ENCODE measurements at places on chromosomes 5 and 9. TPM values are rescaled to one million over a fixed set of nuclear protein-coding genes. Genes with fewer than 3 reads are reported as not detected.

DNA sequence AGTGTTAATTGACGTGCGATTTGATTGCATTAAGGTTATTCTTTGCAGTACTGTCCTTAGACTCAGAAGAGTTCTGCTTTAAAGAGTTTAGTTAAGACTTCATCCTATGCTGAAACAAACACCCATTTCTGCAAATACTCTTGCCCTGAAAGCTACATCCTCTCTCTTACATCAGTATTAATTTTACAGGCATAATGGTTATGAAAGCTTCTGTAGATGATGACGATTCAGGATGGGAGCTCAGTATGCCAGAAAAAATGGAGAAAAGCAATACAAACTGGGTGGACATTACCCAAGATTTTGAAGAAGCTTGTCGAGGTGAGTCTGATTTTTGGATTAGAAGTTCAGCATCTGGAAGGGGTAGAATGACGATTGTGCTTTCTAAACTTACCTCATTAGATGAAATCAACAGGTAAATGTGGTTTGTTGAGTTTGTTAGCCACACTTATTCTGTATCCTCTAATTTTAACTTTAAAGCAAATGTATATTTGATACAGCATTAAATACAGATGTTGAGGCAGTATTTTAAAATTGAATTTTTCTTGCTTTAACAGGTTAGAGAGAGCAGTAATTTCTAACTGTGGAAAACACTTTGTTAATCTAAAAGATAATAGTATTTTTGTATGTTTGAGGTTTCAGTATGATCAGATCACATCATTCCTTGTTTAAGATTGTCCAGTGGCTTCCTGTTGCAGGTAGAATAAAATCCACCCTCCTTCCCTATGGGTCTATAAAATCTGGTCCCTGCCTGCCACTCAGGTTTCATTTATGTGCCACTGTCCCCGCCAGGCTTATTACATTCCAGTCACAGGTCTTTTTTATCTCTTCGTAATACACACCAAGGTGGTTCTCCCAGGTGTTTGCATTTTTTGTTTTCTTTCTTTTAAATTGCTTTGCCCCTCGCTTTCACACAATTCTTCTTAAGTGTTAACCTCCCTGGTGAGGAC lies 1.3 kb downstream of the NAA35 start:
- peak overlapping the region; percentile 97 for H3K4me3 ChIP-seq
- H3K27me3 ChIP-seq, result no peaks in the 10 kb centered on the region
- no peaks in the 10 kb centered on the region for H3K4me1 ChIP-seq
- H3K27ac ChIP-seq, result peak overlapping the region; percentile 80
- peaks cover 16% of the 10 kb centered on the region for H3K36me3 ChIP-seq

Gene SLC36A2
- not detected for total RNA-seq

DNA sequence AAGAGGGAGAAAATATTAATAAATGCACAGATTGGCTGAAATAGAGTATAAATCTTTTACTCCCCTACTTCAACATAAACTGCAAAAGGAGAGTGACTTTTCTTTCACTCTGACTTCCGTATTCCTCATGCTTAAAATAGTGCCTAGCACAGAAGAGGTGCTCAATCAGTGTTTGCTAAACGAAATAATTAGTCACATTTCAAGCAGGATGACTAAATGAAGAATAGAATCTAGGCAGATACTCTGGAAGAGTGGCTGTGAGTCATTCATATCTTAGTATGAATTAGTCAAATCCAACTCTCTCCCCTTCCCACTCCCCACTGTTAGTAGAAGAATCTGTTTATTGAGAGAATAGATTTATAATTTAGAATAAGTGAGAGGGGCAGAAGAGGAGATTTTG lies 4.8 kb downstream of the CD274 start:
- no peak overlapping the region for H3K4me3 ChIP-seq
- H3K27me3 ChIP-seq, result no peaks in the 10 kb centered on the region
- H3K4me1 ChIP-seq, result no peaks in the 10 kb centered on the region
- no peak for DNase-seq
- H3K27ac ChIP-seq, result no peak overlapping the region

Gene TMOD1
- total RNA-seq, result 9.8 TPM

DNA sequence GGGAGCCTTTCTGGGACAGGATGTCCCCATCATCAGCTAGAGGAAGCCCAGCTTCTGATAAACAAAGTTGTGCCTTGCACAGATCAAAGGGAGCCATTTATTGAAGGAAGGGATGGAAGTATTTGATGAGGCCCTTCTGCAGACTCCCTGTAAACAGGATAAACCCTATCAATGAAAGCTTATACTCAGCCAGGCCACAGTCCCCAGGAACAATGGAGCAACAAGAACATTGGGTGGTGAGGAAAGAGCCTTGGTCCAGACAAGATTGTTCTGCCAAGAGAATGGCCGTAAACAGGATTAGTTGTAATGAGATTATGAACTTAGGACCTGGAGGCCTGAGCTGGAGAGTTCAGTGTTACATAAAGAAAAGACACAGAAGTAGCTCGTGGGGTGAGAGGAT lies 40.5 kb upstream of the LIFR start:
- no peaks in the 10 kb centered on the region for H3K4me1 ChIP-seq
- no peak overlapping the region for H3K4me3 ChIP-seq
- no peak for DNase-seq
- H3K36me3 ChIP-seq, result no peaks in the 10 kb centered on the region
- H3K27ac ChIP-seq, result no peak overlapping the region

DNA sequence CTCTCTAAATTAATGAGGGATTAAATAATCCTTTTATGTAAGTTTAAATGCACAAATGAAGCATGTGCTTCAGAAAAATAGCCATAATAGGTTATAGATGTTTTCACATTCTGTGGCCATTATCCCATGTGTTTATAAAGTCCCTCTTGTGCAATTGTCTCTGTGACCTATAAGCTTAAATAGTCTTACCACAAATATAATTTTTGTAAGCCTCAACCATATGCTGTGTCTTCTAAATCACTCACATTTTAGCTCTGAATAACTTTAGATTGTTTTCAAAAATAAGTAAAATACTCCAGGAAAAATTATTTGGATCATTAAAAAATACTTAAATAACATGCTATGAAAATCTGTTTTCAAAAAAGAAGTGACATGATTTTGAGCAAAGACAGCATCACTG lies 1894.7 kb downstream of the MAT2B start:
- H3K36me3 ChIP-seq, result no peaks in the 10 kb centered on the region
- H3K4me3 ChIP-seq, result no peak overlapping the region
- DNase-seq, result no peak
- no peaks in the 10 kb centered on the region for H3K27me3 ChIP-seq
- no peak overlapping the region for H3K27ac ChIP-seq

Gene TAS2R1
- not detected for total RNA-seq

GRCh38 chr5:151168602-151169344 lies 11.2 kb upstream of the ANXA6 start:
- H3K4me3 ChIP-seq, result no peak overlapping the region
- peaks cover 5% of the 10 kb centered on the region for H3K4me1 ChIP-seq
- no peak for DNase-seq
- H3K27me3 ChIP-seq, result no peaks in the 10 kb centered on the region
- H3K27ac ChIP-seq, result no peak overlapping the region
- no peaks in the 10 kb centered on the region for H3K36me3 ChIP-seq

Gene ERCC6L2
- total RNA-seq, result 11.5 TPM

- no peaks in the 10 kb centered on the region for H3K36me3 ChIP-seq
- no peak overlapping the region for H3K27ac ChIP-seq
- no peak overlapping the region for H3K4me3 ChIP-seq
- no peak for DNase-seq
Measured at GRCh38 chr9:115386963-115387770, 269.2 kb upstream of the TNC start.

GRCh38 chr5:8912106-8912505 lies 633.8 kb downstream of the SEMA5A start:
- H3K4me3 ChIP-seq, result no peak overlapping the region
- no peak overlapping the region for H3K27ac ChIP-seq
- DNase-seq, result no peak
- H3K4me1 ChIP-seq, result no peaks in the 10 kb centered on the region
- H3K36me3 ChIP-seq, result no peaks in the 10 kb centered on the region

GRCh38 chr5:151683986-151684588 lies 2.6 kb downstream of the SPARC start:
- DNase-seq, result no peak
- no peaks in the 10 kb centered on the region for H3K4me1 ChIP-seq
- peak overlapping the region; percentile 46 for H3K4me3 ChIP-seq
- no peaks in the 10 kb centered on the region for H3K36me3 ChIP-seq
- no peaks in the 10 kb centered on the region for H3K27me3 ChIP-seq

GRCh38 chr9:124347206-124347967 lies 67.9 kb downstream of the PSMB7 start:
- no peaks in the 10 kb centered on the region for H3K4me1 ChIP-seq
- DNase-seq, result no peak
- no peaks in the 10 kb centered on the region for H3K27me3 ChIP-seq
- H3K27ac ChIP-seq, result no peak overlapping the region
- H3K4me3 ChIP-seq, result no peak overlapping the region
- H3K36me3 ChIP-seq, result no peaks in the 10 kb centered on the region

- no peak for DNase-seq
- no peaks in the 10 kb centered on the region for H3K27me3 ChIP-seq
- H3K4me3 ChIP-seq, result no peak overlapping the region
- no peaks in the 10 kb centered on the region for H3K4me1 ChIP-seq
Measured at GRCh38 chr9:110512817-110513216, 66.7 kb downstream of the SVEP1 start.

DNA sequence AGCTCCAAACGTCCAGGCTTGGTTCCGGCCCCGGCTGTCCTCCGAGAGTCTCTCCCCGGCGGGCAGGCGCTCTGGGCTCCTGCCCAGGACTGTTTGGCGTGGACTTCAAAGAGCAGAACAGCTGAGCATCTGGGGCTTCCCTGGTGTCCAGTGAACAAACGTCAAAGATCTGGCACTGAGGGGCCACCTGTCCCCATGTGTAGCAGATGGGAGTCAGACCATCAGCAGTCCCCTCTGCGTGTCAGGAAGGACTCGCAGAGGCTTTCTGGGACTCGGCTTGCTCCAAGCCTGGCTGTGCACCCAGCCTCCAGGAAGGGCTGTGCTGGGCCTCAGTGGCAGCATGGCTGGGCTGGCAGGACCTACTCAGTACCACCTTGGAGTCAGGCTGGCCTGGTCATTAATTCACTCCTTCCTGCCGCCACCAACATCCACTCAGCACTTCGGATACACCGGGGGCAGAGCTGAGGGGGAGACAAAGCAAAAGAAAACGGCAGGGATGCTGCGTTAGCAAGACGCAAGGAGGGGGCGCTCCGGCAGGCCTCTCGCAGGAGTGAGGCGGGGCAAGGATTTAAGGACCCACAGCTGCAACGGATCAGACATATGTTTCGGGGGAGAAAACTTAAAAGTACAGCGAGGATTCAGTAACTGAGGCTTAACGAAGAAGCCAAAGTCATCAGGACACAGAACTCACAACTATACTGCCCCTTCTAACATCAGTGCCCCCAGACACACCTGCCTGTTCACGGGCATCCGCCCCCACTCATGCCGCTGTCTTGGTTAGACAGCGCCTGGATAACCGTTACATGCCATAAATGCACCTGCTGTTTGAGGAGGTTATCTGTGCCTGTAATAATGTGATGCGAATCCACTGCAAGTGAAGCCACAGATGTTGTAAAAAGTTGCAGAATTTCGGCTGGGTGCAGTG lies 164.5 kb upstream of the PHYKPL start:
- H3K4me1 ChIP-seq, result no peaks in the 10 kb centered on the region
- DNase-seq, result no peak
- H3K27me3 ChIP-seq, result no peaks in the 10 kb centered on the region
